Epithelial cell of proximal tubule (primary cell): ENCODE measurements at places on chromosomes 13 and 19.

GRCh38 chr19:10653482-10653731, 739 bp upstream of the ILF3 start:
- DNase-seq, result no peak

GRCh38 chr13:67772807-67773453, 542.8 kb upstream of the PCDH9 start:
- DNase-seq, result no peak

DNA sequence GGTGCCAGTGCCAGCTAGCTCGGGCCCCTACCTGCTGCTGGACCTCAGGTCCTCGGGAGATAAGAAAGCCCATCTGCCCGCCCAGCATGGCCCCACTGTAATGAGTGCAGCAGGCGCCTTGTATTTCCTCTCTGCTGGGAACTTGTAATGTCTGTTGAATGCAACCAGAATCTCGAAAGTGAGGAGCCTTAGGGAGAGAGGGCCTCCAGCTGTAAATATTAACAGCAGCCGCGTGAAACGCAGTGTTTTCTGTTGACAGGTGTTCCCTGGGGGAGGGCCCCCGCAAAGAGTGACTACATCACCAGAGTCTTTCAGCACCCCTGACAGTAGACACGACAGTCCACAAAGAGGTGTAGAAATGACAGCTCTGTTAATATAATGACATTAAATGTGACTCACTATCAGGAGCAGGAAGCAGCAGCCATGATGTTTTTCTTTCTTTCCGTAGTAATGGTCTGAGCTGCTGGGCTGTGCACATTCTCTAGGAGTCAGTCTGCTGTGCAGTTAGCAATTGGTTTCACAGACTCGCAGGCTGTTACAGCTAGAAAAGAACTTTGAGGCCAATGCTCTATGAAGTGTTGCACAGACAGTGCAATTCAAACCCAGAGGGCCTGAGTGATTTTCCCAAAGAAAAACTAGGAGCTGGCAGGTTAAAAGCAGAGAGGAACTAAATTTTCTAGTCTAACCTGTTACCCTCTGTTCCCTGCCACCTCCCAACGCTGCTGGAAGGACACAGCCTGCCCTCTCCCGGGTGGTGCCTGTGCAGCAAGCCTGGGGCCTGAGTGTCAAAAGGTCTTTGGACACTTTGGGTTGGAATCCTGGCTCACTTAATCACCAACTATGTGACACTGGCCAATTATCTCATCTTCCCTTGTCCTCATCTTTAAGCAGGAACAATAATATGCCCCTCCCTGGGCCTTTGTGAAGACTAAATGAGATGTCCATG, 58.6 kb upstream of the WASF3 start:
- DNase-seq, result no peak

DNA sequence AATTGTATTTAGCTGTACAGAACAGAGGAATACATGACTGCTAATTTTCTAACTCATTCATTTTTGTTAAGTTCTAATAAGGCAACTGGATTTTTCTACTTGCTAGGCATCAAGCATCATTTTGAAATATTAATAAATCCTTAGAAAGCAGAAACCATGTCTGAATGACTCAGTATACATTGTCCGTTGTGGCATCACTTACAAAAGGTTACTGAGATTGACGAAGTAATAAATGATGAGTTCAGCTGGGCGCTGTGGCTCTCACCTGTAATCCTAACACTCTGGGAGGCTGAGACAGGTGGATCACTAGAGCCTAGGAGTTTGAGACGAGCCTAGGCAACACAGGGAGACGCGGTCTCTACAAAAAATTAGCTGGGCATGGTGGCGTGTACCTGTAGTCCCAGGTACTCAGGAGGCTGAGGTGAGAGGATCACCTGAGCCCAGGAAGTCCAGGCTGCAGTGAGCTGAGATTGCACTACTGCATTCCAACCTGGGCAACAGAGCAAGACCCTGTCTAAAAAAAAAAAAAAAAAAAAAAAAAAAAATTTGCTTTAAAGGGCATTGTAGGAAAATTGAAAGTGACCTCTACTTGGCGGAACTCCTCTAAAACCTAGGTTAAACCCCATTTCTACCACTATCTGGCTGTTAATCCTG, 36.6 kb downstream of the LHFPL6 start:
- DNase-seq, result no peak

DNA sequence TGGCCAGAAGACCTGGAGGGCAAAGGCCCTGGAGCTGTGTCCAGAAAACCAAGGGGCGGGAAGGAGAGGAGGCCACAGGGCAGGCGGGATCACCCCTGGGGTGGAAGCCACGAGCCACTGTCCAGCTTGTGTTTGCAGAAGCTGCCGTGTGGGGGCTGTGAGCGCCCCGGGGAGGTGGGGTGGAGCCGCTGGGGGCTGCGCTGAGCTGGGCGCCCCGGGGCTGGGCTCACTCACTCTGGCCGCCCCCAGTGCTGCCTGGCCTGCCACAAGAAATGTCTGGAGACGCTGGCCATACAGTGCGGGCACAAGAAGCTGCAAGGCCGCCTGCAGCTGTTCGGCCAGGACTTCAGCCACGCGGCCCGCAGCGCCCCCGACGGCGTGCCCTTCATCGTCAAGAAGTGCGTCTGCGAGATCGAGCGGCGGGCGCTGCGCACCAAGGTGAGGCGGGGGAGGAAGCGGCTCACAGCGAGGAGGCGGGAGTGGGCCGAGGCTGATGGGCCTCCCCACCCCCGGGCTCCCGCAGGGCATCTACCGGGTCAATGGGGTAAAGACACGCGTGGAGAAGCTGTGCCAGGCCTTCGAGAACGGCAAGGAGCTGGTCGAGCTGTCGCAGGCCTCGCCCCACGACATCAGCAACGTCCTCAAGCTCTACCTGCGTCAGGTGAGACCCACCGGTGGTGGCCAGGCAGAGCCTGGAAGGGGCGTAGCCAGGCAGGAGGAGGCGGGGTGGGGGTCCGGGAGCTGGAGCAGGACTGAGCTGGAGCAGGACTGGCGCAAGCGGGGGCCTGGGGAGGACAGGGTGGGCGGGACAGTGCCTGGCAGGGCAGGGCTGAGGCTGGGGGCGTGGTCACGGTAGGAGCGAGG, 13.6 kb downstream of the POLR2E start:
- no peak for DNase-seq

- peak; percentile 12 for DNase-seq
Measured at GRCh38 chr13:77751513-77752456, 54.3 kb downstream of the SLAIN1 start.

DNA sequence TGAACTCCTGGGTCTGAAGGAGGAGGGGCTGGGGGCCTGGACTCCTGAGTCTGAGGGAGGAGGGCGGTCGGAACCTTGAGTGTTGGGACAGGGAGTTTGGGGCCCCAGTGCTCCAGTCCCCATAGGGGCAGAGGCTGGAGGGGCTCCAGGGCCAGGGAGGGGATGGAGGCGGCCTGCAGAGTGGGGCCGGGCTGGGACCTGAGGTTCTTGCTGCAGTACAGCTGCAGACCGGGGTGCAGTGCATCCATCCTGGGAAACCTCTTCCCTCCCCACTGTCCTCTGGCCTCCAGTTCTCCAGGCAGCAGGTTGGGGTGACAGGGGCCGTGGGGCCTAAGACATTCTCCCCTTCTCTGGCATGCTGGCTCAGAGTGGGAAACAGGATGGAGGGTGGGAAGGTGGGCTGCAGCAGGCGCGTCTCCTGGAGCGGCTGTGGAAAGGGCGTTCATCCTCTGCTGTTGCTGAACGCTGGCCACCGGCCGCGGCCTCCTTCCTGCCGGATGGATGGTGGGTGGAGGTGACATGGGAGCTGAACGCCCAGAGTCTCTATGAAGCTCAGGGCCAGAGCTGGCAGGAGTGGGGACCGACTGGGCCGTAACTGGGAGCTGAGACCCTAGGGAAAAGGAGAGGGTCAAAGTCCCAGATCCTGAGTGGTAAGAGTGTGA, 1.6 kb downstream of the BRSK1 start:
- DNase-seq, result no peak

DNA sequence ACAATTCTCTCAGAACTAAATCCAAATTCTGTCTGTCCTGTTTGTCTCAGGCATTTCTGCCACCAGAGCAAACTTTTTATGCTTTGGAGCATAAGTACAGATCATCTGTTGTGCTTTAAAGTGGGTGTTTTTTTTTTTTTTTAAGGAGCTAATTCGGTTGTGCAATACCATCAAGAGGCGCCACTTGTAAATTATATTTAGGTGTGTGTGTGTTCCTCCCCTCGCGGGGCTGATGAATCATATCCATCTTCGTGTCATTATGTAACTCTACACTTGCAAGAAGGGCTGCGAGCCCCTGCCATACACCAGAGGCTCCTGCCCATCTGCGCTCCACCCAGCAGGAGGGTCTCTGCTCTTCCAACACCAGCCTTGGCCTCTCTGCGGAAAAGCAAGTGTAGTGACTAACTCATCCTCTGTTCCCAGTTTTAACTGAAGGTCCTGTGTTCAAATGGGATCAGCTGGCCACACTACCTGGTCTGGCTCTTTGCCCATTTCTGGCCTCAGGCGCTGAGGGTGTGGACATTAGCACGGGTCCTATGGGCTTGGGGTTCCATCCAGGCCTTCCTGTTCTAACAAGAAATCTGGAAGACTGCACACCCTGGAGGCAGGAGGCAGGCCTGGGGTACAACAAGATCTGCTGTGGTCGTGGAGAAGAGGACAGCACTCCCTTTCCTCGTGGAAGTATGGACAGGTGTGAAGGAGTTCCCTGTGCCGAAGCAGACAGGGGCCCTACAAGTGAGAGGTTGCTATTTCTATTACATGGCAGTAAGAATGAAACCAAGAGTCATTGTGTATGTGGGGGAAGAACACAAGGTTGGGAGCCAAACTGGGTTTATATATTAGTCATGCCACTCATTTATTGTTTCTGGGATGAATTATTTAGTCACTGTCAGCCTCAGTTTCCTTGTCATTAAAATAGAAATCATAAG, 96.1 kb upstream of the MBNL2 start:
- no peak for DNase-seq

DNA sequence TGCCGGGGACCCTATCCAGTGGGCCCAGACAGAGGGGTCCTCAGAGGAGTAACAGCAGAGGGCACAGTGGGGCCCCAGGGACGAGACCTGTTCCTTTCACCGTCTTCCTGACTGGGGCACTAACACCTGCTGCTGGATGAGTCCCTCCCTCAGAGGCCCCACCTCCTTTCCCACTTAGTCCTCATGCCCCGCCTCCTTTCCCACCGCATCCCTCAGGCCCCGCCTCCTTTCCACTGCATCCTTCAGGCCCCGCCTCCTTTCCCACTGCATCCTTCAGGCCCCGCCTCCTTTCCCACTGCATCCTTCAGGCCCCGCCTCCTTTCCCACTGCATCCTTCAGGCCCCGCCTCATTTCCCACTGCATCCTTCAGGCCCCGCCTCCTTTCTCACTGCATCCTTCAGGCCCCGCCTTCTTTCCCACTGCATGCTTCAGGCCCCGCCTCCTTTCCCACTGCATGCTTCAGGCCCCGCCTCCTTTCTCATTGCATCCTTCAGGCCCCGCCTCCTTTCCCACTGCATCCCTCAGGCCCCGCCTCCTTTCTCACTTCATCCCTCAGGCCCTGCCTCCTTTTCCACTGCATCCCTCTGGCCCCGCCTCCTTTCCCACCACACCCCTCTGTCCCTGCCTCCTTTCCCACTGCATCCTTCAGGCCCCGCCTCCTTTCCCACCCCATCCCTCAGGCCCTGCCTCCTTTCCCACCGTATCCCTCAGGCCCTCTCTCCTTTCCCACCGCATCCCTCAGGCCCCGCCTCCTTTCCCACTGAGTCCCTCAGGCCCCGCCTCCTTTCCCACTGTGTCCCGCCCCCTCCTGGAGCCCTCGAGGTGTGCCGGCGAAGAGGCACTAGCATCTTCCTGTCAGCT, 6.7 kb downstream of the SPPL2B start:
- no peak for DNase-seq

DNA sequence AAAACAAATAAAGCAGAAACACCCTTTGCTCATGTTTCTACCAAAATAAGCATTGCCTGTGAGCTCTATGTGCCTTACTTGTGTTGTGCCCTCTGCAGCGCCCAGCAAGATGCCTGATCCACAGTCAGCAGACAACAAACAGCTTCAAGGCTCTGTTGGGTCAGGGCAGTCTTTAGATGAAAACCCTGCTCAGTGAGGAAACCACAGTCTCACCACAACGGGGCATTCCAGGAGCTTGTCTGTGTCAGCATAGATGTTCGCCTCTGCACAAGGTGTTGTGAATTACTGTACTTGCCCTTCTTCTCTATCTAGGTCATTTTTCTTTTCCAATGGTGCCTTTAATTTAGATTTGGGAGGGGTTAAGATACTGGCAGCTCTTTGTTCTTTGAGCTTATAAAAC, 251.9 kb downstream of the COL4A1 start:
- no peak for DNase-seq

DNA sequence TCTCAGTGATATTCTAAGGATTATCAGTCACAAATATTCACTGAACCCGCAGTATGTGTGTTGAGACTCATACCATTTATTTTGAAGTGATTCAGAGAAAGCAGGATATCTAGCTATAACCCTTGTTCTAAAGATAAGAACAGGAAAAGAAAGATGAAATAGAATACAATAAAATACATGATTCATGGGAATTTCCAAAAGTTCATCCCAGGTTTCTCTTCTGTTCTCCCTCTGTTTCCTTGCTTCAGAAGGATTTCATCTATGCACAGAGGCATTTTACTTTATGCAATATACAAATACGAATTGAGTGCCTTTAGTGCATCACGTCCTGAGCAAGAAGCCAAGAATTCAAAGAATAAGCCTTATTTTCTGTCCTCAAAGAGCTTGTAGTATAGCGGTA, 274.4 kb upstream of the GPC6 start:
- no peak for DNase-seq

DNA sequence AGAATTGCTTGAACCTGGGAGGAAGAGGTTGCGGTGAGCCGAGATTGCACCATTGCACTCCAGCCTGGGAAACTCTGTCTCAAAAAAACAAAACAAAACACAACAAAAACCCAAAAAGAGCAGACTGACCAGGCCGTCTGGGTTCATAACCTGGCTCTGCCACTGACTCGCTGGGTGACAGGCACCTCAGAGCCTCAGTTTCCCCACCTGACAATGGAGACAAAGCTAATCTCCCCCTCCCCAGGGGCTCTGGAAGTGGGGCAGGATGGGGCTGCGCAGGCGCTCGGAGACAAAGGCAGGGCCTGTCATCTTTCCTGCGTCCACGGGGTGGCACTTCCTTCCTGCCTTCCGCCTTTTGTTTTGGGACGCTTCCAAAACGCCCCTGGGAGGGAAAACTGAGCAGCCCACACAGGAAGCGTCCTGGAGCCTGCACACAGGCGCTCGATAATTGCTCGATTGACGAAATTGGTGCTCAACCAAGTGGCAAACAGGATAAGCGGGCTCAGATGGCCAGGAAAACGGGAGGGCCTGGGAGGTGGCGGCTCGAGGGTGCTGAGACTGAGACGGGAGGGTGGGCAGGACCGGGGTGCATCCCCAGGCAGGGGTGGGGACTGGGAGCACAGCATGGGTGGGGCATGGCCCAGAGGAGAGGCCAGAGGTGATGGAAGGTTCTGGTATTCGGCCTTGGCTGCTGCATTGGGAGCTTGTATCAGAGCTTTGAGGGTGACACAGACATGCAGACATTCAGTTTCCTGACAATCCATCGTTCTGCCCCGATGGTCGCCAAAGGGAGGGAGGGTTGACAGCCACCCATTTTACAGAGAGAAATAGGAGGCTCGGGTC, 17.8 kb downstream of the SPC24 start:
- DNase-seq, result no peak

GRCh38 chr13:81929988-81930387, 1589.1 kb upstream of the SPRY2 start:
- peak; percentile 2 for DNase-seq
